Globus pallidus (tissue), 1 donor: ENCODE measurements at places on chromosomes 11 and 22.

- DNase-seq: no peak
Observed at GRCh38 chr22:44224166-44224565, 43.4 kb downstream of the PARVG start.

- DNase-seq: no peak
Observed at GRCh38 chr11:79047321-79047720, 393.5 kb downstream of the TENM4 start.

GRCh38 chr22:48572951-48573350, 1254.7 kb downstream of the BRD1 start:
- DNase-seq: no peak

DNA sequence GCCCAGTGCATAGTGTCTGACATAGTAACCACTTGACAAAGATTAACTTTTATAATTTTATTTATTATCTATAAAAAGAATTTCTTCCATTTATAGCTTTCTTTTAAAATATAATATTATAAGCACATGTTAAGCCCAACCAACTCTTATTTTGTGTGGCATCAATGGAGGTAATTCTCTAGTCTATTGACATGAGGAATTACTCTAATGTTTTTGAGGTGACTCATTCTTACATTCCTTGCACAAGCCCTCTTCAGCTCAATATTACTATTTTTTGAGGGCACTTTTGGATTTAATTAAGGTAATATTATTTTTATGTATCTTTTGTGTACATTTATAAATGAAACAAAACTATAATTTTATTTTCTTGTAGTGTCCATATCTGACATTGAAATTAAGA, 59.6 kb downstream of the AASDHPPT start:
- DNase-seq: no peak

- DNase-seq: no peak
Observed at GRCh38 chr22:44357296-44357965, 44.7 kb upstream of the SHISAL1 start.

- DNase-seq: no peak
Observed at GRCh38 chr11:133570376-133570775, 38.1 kb upstream of the OPCML start.

DNA sequence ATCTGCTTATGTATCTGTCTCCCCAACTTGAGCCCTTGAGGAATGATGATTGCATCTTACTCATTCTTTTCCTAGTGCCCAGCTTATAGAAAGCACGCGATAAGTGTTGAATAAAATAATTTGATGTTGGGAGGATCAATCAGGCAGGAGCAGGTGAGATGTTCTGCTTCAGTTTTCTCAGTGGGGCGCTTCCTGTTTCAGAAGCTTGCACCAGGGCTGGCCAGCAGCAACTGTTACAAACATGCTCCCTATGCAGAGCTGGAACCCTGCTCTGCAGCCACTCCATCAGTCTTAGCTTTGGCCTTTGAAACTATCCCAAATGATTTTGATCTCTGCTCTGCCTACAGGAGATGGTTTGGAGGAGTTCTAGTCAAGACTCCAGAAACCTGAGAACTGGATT, 3.9 kb downstream of the ENDOD1 start:
- no peak for DNase-seq

GRCh38 chr22:49541693-49542230, 285.9 kb downstream of the BRD1 start:
- no peak for DNase-seq

DNA sequence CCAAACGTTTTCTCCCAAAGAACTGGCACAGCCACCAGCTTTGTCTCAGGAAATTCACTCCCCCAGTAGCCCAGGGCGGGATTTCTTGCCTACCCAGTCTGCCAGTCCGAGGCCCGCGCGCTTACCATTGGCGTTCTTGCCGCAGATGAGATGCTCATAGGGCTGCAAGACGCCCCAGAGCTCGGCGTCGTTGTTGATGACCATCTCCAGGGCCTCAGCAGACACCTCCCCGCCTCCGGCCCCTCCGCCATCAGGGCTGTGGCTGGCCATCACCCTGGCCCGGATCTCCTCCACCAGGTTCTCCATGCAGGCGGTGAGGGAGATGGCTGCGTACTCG, 1.3 kb downstream of the ABTB2 start:
- DNase-seq: no peak

DNA sequence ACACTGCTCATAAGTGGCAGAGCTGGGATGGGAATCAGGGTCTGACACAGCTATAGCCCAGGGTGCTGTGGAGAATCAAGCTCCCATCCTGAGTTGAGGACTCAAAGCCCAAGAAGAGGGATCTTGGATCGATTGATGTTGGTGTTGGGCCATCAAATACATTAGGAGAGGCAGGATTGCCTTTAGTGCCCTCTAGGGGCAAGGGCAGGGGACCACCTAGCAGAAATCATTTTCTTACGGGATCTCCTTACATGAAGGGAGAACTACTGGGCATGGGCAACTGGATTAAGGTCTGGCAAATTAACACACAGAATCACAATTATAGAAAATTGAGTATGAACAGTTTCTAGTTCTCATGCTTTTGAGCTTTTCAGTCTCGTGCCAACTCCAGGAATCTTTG, 24.9 kb upstream of the EMSY start:
- DNase-seq: no peak

DNA sequence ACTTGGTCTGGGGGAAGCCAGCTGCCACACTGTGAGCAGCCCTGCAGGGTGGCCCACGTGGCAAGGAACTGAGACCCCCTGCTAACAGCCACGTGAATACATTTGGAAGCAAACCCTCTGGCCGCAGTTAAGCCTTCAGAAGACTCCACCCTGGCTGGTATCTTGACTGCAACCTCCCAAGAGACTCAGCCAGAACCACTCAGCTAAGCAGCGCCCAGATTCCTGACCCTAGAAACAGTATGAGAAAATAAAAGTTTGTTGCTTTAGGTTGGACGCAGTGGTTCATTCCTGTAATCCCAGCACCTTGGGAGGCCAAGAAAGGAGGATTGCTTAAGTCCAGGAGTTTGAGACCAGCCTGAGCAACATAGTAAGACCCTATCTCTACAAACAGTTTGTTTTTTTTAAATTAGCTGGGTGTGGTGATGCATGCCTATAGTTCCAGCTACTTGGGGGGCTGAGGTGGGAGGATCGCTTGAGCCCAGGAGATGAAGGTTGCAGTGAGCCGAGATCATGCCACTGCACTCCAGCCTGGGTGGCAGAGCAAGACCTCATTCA, 8.7 kb downstream of the ZMAT5 start:
- DNase-seq: no peak

- DNase-seq: no peak
Observed at GRCh38 chr11:64620381-64620971, 29.5 kb downstream of the SLC22A12 start.

DNA sequence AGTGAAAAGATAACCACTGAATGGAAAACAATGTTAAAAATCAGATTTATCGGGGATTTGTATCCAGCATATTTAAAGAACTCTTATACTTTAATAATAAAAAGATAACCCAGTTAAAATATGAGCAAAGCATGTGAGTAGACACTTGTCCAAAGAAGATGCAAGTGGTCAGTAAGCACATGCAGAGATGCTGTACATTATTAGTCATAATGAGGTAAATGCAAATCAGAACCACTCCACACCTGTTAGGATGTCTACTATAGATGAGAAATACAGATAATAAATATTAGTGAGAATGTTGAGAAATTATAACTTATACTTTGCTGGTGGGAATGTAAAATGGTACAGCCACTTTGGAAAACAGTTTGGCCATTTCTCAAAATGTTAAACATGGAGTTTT, 28.0 kb downstream of the QSER1 start:
- DNase-seq: no peak

GRCh38 chr11:66902486-66903177, 45.8 kb downstream of the LRFN4 start:
- DNase-seq: no peak

- no peak for DNase-seq
Observed at GRCh38 chr11:121652971-121653370, 200.2 kb upstream of the SORL1-AS1 start.

- no peak for DNase-seq
Observed at GRCh38 chr11:47376525-47377371, 1.6 kb downstream of the SPI1 start.

DNA sequence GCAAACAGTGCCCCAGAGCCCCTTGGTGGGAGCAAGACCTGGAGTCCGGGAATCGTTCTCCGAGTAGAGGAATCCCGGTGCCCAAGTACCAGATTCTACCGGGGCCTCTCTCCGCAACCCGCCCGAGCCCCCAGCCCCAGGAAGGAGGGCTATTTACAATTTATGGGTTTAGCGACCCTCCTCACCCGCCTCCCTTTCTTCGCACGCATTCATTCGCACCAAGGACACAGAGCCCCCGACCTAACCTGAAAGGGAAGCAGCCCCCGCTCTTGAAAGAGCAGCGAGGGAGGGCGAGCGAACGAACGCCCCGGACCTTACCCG, 628 bp downstream of the LRP4 start:
- DNase-seq: no peak

DNA sequence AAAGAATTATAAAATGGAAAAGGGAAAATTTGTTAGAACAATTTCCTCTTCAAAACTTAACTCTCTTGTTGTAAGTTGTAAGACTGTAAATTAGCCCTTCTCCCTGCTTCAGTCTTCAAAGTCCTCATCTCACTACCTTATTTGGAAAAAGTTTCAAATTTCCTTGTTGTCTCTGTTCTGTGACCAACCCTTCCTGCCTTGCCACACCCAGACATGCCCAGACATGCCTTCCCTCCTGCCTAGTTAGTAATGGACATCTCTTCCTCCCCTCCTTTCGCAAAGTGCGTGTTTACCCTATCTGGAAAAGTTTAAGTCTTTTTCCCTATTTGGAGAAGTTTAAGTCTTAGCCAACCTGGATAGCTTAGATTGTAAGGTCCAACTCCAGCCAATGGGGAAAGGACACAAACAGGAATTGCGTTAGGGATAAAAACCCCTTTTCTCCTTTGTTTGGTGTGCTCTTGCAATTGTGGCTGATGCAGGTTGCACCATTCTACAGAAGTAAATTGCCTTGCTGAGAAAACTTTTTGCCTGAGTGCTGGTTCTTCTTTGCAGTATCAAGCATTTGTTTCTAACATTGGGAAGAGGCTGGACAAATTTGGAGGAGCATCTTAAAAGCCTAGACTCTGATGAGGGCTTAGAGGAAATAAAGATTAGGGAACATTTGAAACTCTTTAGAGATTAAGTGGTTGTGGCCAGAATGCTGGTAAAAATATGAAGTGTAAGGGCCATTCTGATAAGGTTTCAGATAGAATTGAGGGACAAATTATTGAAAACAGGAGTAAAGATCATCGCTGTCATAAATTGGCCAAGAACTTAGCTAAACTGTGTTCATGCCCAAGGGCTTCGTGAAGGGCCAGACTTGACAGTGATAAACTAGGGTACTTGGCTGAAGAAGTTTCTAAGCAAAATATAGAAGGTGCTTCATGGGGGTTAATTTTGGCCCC, 15.4 kb downstream of the OR52K2 start:
- DNase-seq: no peak

GRCh38 chr11:12052676-12053605, 44.5 kb upstream of the DKK3 start:
- no peak for DNase-seq

GRCh38 chr11:107969219-107969618, 39.5 kb upstream of the CUL5 start:
- DNase-seq: no peak

- peak; percentile 57 for DNase-seq
Observed at GRCh38 chr22:37904572-37905533, 1.2 kb upstream of the MICALL1 start.

- DNase-seq: no peak
Observed at GRCh38 chr11:68965901-68966853, 14.6 kb downstream of the MRGPRD start.

- DNase-seq: no peak
Observed at GRCh38 chr11:33358150-33358831, 101.1 kb downstream of the HIPK3 start.

DNA sequence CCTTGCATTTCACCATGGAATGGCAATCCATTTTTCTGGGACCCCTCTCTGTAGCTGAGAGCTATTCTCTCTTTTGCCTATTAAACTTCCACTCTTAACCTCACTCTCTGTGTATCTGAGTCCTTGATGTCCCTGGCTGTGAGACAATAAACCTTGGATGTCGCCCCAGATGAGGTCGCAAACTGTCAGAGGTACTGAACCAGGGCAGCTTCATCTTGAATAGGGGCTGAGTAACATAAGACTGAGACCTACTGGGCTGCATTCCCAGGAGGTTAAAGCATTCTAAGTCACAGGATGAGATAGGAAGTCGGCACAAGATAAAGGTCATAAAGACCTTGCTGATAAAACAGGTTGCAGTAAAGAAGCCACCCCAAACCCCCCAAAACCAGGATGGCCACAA, 68.0 kb downstream of the RSF1 start:
- DNase-seq: no peak

GRCh38 chr11:13183094-13183825, 94.3 kb upstream of the BMAL1 start:
- no peak for DNase-seq

GRCh38 chr11:115891581-115891980, 387.4 kb upstream of the CADM1 start:
- DNase-seq: no peak

- DNase-seq: no peak
Observed at GRCh38 chr22:49855251-49855911, 1.7 kb downstream of the ZBED4 start.

DNA sequence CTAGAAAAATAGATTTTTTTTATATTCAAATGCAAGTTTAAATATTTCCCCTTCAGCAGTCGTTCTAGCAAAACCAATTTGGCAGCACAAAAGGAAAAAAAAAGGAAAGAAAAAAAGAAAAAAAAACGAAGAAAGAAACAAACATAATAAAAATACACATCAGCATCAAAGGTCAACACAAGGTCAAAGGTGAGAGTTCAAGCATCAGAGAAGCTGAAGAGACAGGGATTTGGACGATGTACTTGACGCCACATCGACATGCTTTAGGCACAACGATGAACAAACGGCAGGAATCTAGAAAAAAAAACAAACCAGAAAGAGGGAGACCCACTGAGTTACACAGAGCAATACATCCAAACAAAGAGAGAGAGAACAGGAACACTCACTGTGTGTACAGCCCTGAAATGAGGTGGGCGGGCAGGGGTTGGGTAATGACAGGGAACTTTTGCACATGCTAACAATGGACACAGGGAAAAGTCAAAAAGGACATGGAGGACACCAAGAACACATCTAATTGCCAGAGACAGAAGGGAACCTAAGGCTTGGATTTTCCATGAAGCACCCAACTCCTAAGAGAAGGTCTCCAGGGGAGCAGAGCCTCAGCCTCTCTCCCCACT, 19.8 kb upstream of the RAPSN start:
- DNase-seq: no peak

- no peak for DNase-seq
Observed at GRCh38 chr11:55826919-55827318, at the start of gene OR5L2. OR5L2 (plus strand) TSS chr11:55827219; CDS start chr11:55827219, 0 bp downstream.
